ENCODE measurements at places on chromosomes 16 and 17. TPM values are rescaled to one million over a fixed set of nuclear protein-coding genes. Genes with fewer than 3 reads are reported as not detected.

GRCh38 chr17:50566886-50567285 is 6.4 kb downstream of the CACNA1G start:
- no peak for DNase-seq

GRCh38 chr17:44587339-44587738 is 30.1 kb downstream of the FZD2 start:
- no peak for DNase-seq

DNA sequence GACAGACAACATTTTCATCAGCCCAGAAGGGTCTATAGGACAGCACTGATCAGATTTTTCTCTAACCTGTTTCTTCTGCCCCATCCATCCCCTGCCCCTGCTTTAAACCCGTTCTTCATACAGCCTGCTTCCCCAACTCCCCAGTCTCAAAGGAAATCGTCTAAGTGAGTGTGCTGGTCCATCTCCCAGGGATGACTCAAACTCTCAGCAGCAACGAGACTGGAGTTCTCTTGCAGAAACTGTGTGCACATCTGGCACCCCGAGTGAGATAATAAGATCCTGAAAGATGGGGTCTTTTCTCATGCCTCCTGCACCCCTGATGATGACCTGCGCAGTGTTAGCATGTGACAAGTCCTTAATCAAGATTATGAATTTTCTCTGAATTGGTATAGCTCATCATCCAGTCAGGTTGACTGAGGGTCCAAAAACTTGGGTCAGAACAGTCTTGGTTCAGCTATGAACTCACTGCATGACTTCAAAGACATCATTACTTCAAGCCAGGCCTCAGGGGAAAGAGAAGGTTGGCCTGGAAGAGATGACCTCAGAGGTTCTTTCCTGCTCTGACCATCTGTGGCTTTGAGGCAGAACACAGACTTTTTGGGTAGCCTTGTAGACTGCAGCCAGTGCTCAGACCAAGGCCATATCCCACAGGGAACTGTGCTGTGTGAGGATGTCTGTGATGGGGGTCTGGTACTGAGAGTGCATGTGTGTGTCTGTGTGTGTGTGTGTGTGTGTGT is 117.9 kb downstream of the SPACA3 start:
- no peak for DNase-seq

- DNase-seq, result no peak
These were observed 26.8 kb downstream of the NLRP1 start for GRCh38 chr17:5557485-5557884.

DYNLL2 gene
- 13.6 TPM for total RNA-seq

All from pancreas (tissue), 10 donors.